ENCODE measurements at places on chromosomes 2 and 18. TPM values are rescaled to one million over a fixed set of nuclear protein-coding genes. Genes with fewer than 3 reads are reported as not detected.
A peak's percentile ranks its signal among the peaks of the same experiment; 100 is the strongest.

CPO gene
- not detected for total RNA-seq

- no peak for DNase-seq
Measured at GRCh38 chr18:77098029-77098428, 34.6 kb downstream of the MBP start.

DNA sequence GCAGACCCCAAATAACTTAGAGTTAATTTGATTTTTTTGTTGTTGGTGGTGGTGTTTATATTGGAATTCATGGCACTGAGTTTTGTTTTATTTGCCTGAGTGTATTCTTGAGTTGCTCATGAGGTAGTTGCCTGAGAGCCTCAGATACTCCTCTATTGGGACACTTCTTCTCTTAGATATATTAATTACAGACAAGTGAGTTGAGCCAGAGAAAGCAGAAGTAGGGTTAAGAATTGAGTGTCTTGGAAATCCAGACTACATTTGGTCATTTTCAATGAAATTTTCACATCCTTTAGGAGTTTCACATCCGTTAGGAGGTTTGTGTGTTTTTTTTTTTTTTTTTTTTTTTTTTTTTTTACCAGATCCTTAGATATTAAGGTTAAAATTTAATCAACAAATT, 29.0 kb downstream of the FMNL2 start:
- no peak for DNase-seq

GRCh38 chr2:64470071-64470470, 16.1 kb downstream of the LGALSL start:
- no peak for DNase-seq

- DNase-seq: no peak
Measured at GRCh38 chr2:104781151-104781550, 72.8 kb upstream of the POU3F3 start.

ELOA2 gene
- not detected for total RNA-seq

- DNase-seq: no peak
Measured at GRCh38 chr2:226427538-226428307, 371.9 kb downstream of the IRS1 start.

DSG1 gene
- not detected for total RNA-seq

- DNase-seq: no peak
Measured at GRCh38 chr2:208092093-208092832, 32.1 kb downstream of the CRYGD start.

DNA sequence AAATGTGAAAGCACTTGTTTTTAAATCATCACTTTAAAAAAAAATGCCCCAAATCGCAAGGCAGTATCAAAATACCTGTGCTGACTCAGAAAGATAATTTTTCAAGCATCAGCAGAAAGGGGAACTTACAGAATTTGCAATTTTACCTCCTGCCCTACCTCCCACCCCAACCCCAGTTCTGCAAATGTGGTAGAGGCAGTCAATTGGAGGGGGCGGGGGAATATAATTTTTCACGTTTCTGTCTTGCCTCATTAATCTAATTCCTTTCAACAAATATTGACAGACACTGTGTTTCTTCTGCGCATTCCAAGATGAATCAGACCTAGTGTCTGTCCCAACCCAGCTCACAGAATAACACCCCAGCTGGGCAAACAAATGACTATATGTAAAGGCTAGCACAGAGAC, 76.8 kb downstream of the ALPK2 start:
- no peak for DNase-seq

- DNase-seq: no peak
Measured at GRCh38 chr2:48469731-48470130, 60.2 kb upstream of the STON1 start.

- no peak for DNase-seq
Measured at GRCh38 chr2:190123956-190124355, 61.4 kb upstream of the MSTN start.

- DNase-seq: no peak
Measured at GRCh38 chr2:239499726-239500573, 99.1 kb upstream of the HDAC4 start.

- DNase-seq: no peak
Measured at GRCh38 chr2:30872797-30873196, 65.6 kb upstream of the CAPN13 start.

PTPRN gene
- total RNA-seq: not detected

TANC1 gene
- 99.4 TPM for total RNA-seq

ALPI gene
- total RNA-seq: not detected

DNA sequence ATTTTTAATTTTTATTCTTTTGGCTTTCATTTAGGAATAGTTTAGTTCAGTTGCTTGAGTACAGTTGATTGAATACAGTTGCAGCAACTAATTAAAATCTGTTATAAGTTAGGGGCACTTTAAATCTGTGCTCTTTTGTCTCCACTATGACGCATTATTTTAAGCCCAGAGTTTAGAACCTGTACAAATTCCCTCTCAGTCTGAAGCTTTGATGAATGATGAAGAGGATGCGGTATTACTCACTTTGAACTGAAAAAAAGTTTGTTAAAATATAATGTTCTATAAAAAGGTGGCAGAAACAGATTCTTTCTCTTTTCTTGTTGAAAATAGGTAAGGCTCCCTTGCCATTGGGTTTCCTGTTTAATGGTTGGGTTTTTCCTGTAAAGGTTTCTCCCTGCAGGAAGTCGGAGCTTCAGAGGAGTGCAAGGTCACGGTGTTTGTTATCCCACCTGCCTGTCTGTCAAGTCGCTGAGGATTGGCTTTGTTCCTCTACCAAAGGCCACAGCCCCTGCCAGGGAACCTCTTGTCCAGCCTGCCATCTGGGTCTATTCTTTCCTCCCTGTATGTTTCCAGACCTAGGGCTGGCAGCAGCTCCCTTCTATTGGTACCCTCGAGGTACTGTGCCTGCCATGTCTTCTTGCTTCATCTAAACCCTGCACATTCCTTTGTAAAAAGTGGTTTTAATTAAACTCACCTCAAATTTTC, 43.8 kb upstream of the FN1 start:
- DNase-seq: peak; percentile 12

All from endothelial cell of umbilical vein (primary cell).